ENCODE measurements at places on chromosomes 2 and 18. TPM values are rescaled to one million over a fixed set of nuclear protein-coding genes. Genes with fewer than 3 reads are reported as not detected.

The SERPINB11 gene
- total RNA-seq, result 0.12 TPM

The BOK gene
- total RNA-seq, result 4.9 TPM

The ABHD1 gene
- total RNA-seq, result 0.08 TPM

The CKAP2L gene
- total RNA-seq, result 2.1 TPM

The CACNB4 gene
- 0.15 TPM for total RNA-seq

The GPBAR1 gene
- not detected for total RNA-seq

The TIMM21 gene
- total RNA-seq, result 29.5 TPM

The TSPYL6 gene
- not detected for total RNA-seq

The POMC gene
- total RNA-seq, result 0.59 TPM

The PTPN4 gene
- total RNA-seq, result 20.5 TPM

The KCNJ13 gene
- not detected for total RNA-seq

The DCDC2C gene
- total RNA-seq, result not detected

The FAM124B gene
- total RNA-seq, result 0.12 TPM

The LYPD6 gene
- not detected for total RNA-seq

The ALKAL2 gene
- not detected for total RNA-seq

The SCN2A gene
- 1.8 TPM for total RNA-seq

The TSHZ1 gene
- 1.7 TPM for total RNA-seq

The AOX1 gene
- total RNA-seq, result 3.2 TPM

The HAAO gene
- 0.47 TPM for total RNA-seq

The OTOS gene
- total RNA-seq, result not detected

The TTN gene
- 0.12 TPM for total RNA-seq

The SERPINB5 gene
- not detected for total RNA-seq

The REG3A gene
- not detected for total RNA-seq

The MYOM1 gene
- total RNA-seq, result 0.98 TPM

The AGFG1 gene
- 33.2 TPM for total RNA-seq

All from smooth muscle cell of the coronary artery (primary cell).